ENCODE measurements at places on chromosomes 6 and 20.

DNA sequence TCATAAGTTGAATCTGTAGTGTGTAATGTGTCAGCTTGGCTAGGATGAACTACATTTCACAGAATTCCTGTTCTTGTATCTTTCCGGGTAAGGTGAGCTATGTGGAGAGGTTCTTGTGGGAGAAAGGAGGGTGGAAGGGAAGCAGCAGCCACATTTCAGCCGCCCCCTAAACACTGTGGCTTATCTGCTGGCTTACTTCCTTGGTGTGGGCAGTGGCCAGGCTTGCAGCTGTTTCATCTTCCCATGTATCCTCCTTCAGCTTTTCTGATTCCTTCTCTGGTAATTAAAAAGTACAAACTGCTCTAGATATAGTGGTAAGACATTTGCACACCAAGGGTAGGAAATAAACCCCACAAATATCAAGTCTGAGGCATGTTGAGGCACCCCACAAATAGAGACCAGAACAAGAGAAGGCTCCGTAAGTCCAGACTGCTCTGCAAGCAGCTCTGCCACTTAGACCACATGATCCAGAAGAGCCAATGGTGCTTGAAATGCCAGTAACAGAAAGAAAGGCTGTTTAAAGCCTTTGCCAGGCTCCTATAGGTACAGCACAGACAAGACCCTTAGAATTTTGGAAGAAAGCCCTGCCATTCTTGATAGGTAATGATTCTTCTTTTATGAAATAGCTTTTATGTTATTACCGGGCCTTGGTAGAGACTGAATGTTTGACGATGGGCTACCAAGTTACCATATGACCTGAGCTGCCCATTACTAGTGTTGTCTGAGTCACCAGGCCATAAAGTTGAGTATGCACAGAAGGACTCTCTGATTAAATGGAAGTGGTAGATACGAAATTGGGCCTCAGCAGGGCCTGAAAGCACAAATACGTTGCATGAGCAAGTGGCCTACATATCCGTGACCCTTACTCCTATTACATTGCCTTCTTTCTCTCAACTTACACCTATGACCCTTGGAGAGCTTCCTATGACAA is 215.0 kb upstream of the SGK1 start:
- DNase-seq, result no peak

DNA sequence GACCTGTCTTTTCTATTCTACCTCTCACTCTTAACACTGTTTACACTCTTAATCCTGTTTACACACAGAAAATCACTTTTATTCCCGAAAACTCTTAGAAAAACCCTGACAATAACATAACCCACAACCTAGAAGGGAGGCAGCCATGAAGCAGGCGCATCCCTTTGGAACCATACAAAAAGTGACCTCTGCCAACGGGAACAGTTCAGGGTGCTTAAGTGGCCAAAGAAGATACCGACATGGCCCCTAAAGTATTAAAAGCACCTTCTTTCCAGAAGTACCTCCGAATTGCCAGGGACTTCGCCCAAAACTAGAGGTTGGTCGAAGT is 490 bp downstream of the MMUT start:
- DNase-seq, result no peak

GRCh38 chr6:168338777-168339176 is 19.2 kb upstream of the DACT2 start:
- no peak for DNase-seq

DNA sequence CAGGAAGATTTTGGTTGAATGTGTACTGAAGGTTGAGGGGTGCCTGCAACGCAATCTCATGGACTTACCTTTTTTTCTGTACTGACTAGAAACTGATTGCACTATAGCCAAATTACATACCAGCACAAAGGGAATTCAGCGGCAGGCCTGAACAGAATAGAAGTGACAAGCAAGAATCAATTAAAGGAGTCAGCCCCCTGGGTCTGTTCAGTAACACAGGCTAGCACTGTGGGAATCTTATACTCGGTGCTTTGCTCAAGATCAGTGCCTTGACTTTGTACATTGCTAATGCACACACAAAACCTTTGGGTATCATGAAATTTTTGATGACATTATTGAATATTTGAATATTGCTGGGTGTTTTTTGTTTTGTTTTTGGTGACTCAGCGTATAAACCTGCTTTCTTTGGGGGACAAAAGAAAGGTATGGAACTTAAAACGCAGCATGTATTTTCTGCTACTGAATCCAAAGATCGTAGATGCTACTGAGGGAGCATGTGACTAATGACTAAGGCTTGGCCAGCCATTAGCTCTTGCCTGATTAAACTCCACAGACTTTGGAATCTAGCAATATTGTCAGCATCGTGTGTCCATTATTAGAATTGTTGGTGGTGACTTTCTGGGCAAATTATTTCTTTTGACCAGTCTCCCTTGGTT is 236.6 kb downstream of the ARID1B start:
- DNase-seq, result no peak

DNA sequence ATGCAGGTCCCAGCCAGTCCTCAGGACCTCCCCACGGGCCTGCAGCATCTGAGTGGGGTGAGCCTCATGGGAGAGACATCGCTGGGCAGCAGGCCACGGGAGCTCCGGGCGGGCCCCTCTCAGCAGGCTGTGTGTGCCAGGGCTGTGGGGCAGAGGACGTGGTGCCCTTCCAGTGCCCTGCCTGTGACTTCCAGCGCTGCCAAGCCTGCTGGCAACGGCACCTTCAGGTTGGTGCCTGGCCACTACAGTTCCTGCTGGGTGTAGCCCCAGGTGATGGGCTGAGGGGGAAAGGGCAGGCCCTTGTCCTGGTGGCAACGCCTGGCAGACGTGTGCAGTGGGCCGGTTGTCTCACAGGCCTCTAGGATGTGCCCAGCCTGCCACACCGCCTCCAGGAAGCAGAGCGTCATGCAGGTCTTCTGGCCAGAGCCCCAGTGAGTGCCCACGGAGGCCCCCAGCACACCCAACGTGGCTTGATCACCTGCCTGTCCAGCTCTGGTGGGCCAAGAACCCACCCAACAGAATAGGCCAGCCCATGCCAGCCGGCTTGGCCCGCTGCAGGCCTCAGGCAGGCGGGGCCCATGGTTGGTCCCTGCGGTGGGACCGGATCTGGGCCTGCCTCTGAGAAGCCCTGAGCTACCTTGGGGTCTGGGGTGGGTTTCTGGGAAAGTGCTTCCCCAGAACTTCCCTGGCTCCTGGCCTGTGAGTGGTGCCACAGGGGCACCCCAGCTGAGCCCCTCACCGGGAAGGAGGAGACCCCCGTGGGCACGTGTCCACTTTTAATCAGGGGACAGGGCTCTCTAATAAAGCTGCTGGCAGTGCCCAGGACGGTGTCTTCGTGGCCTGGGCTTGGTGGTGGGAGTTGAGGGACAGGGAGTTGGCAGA is 787 bp upstream of the TNFRSF6B start:
- DNase-seq, result no peak

All from T-helper 22 cell (primary cell).